ENCODE measurements at places on chromosomes 4 and X.

DNA sequence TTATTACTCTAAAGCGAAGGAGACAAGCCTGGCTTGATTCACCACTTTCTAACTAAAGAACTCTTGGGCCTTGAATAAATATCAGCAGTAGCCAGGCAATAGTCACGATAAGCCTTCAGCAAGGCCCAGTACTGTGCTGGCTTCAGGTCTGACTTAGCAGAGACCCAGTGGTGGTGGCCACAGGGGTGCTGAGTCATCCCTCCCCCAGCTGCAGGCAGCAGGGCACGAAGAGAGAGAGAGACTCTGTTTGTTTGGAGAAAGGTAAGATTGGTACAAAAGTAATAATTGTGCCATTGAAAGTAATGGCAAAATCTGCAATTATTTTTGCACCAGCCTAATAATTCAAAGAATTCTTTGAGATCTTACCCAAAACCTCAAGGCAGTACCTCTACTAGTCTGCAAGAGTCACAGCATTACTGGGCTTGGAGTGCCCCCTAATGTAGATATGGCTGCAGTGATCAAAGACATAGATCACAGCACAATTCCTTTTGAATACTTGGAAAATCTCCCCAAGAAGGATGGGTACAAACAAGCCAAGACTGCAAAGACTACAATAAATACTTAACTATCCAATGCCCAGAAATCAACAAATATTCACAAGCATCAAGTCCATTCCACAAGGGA, 159.5 kb upstream of the USP38 start:
- DNase-seq, result peak; percentile 20

- no peak for DNase-seq
Measured at GRCh38 chr4:85591406-85592098, 116.6 kb downstream of the ARHGAP24 start.

GRCh38 chr4:1809754-1810502, 16.8 kb downstream of the FGFR3 start:
- peak; percentile 80 for DNase-seq

DNA sequence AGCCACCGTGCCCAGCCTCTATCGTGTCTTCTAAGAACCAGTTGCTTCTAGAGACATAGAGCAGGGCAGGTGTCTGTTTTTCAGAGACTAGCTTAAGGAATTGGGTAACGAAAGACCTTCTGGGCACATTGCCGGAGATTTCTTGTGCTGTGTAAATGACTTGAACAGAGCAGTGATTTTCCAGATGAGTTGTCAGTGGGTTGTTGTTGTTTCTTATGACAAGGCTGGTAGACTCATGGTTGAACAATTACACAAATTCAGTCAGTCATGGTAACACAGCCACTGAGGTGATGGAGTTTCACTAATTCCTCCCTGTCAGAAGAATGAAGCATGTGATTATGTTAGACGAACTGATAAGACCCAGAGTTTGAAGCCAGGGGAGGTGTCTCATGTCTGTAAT, 20.5 kb upstream of the DDX3X start:
- no peak for DNase-seq

GRCh38 chrX:19707246-19707871, 180.0 kb downstream of the SH3KBP1 start:
- DNase-seq, result no peak

GRCh38 chr4:158833602-158834001, 64.8 kb downstream of the FNIP2 start:
- DNase-seq, result no peak

DNA sequence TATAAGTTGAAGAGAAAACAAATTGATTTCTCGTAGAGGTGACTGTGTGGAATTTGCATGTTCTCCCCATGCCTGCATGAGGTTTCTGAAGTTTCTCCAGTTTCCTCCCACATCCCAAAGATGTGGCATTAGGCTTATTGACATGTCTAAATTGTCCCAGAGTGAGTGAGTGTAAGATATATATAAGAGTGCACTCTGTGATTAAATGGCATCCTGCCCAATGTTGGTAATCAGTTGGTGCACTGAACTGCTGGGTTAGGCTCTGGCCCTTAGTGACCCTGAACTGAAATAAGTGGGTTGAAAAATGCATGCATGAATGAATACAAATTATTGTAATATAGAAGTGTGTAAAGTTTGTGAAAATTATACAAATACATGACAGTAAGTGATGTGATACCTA, 1106.5 kb downstream of the TECRL start:
- no peak for DNase-seq

GRCh38 chr4:143183513-143184216, 1.1 kb upstream of the USP38 start:
- DNase-seq, result no peak

DNA sequence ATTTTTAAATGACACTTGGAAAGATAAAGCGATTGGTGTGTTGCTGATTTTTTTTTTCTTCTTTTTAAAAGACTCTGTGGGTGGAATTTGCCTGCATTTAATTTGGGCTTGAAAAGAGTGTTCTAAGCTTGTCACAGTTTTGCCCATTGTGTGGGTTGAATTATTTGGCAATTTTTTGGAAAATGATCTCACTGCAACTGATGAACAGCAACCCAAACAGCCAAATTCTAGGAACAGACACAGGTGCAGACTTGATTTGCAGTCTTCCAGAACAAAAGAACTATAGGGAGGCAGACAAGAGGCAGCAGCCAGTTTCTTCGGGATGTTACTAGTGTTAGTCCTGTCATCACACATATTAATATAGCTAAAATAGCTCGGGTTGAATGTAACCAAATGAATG, 40.5 kb downstream of the CASP6 start:
- no peak for DNase-seq

- DNase-seq, result no peak
Measured at GRCh38 chr4:11328401-11328800, 100.3 kb downstream of the HS3ST1 start.

DNA sequence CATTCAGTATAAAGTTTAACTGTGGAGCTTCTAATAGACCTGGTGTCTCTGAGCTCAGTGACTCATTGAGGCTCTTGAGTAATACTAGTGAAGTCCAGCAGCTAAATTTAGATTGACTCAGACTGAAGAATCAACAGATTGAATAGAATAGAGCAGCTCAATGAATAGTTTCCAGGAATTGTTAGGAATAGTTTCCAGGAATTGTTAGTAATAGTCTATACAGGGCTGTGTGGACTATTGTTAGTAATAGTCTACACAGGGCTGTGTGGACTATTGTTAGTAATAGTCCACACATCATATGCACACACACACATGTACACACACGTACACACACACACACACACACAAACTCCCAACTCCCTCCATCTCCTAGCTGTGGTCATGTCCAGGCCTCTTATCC, 3.0 kb downstream of the GIMD1 start:
- DNase-seq, result no peak
